ENCODE measurements at places on chromosomes 5 and 9.

DNA sequence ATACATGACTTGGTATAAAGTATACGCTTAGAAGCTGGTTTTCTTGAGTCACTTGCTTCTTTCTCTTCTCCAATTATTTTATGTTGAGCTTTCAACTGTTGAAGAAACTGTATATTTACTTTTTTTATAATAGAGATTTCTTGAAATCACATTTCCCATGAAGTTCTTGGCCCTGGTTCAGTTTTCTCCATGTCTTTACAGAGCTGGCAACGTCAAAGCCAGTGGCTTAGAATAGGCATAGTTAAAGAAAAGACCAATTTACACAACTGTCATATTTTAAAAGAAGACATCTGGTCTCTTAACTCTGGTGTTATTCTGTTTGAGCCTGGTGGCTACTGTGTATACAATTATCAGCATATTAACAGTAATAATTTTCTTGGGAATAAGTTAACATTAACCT lies 1249.3 kb downstream of the CDH12 start:
- DNase-seq: no peak

DNA sequence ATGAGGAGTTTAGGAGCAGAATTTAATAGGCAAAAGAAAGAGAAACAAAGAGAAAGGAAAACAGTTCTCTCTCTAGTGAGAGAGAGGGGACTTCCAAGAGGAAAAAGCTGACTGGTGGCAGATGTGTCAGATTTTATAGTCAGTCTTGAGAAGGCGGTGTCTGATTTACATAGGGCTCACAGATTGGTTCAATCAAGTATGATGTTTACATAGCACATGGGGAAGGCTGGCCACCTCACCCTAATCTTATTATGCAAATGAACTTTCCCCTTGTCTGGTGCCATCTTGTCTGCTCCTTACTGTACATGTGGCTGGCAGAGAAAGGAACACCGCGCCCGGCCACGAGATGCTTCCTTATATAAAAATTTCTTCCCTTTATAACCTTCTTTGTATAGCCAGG lies 24.7 kb downstream of the UNC13B start:
- no peak for DNase-seq

GRCh38 chr9:93591301-93592007 lies 15.1 kb downstream of the PHF2 start:
- no peak for DNase-seq

GRCh38 chr5:40446910-40447309 lies 232.8 kb upstream of the PTGER4 start:
- no peak for DNase-seq

GRCh38 chr5:158070859-158071258 lies 211.9 kb upstream of the CLINT1 start:
- DNase-seq: no peak

DNA sequence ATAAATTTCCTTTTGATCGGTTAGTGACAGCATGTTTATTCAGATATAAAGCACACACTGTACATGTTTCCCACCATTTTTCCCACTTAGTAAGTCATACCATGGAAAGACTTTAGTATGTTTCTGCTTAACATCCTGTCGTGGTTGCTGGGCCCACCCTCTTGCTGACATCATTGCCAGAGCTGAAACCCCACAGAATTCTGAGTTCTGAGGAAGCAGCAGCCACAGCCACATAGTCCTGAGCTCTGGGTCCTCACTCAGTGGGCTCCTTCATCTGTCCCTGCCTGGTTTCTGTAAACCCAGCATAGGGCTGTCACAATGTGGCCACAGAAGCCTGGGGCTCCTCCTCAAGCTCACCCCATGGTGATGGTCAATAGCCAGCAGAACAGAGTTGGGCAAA lies 441.5 kb downstream of the ENC1 start:
- DNase-seq: no peak

GRCh38 chr9:125756518-125756917 lies 9.3 kb downstream of the PBX3 start:
- no peak for DNase-seq

GRCh38 chr9:91089405-91090129 lies 272.2 kb downstream of the AUH start:
- DNase-seq: no peak

GRCh38 chr5:137205231-137206027 lies 293.7 kb downstream of the SPOCK1 start:
- no peak for DNase-seq

- DNase-seq: peak; percentile 25
These were observed 246.8 kb downstream of the ARHGAP26 start for GRCh38 chr5:143016777-143017516.

DNA sequence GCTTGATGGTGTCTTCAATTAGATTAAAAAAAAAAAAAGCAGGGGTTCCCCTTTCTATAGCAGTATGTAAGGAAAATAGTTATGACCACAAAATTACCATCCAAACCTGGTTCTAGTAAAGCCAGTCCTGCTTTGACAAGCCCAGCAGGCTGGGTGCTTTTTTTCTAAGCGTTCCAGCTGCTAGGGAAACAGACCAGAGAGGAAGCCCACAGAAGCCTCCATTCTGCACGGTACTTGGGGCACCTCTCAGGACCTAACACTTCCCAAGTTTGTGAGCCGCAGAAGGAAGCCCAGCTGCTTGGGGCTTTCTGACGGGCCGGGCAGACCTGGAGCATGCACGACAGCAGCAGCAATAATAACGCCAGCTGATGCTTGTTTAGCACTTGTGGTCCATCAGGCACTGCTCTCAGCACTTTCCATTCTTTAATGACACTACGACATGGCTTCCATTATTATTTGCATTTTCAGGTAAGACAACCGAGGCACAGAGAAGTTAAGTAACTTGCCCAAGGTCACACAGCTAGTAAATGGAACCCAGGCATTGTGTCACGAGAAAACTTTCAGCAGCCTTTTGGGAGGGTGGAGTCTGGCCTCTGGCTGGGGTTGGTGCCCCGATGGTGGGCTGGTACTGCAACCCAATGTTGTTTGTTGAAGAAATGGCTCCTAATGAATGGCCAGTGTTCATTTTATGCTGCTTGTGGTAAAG lies 15.4 kb downstream of the LMX1B start:
- no peak for DNase-seq

- DNase-seq: no peak
These were observed 97.6 kb upstream of the GRHPR start for GRCh38 chr9:37324691-37325490.

GRCh38 chr5:147482706-147483180 lies 27.1 kb downstream of the DPYSL3 start:
- DNase-seq: no peak

DNA sequence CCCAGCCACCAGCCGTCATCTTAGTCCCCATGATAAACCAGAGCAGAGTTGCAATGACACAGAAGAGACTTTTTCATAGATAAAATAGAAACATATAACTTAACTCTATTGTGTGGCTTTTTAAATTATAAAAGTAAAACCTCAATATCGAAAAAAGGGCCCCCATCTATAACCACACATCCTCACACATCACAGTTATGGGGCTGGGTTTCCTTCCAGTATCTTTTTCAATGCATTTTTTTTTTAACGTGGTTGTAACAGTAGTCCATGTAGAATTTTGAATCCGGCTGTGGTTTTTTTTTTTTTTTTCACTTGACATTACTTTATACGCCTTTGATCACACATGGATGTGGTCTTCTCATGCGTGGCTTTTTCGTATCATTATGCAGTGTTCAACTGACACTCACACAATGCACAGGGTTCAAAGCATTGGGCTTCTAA lies 77.4 kb downstream of the CFAP77 start:
- no peak for DNase-seq

DNA sequence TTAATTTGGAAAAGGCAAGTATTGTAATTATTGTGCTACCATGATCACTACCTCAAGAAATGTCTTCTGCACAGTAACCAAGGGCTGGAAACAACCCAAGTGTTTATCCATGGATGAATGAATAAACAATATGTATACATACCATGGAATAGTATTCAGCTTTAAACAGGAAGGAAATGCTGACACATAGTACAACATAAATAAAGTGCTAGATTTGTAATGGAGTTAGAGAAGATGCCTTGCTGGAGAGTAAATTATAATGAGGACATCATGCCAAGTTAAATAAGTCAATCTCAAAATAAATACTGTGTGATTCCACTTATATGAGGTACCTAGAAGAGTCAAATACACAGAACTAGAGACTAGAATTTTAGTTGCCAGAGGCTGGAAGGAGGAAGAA lies 160.0 kb downstream of the CCDC192 start:
- DNase-seq: no peak

GRCh38 chr9:127913682-127914081 lies 3.2 kb downstream of the ST6GALNAC4 start:
- DNase-seq: no peak

DNA sequence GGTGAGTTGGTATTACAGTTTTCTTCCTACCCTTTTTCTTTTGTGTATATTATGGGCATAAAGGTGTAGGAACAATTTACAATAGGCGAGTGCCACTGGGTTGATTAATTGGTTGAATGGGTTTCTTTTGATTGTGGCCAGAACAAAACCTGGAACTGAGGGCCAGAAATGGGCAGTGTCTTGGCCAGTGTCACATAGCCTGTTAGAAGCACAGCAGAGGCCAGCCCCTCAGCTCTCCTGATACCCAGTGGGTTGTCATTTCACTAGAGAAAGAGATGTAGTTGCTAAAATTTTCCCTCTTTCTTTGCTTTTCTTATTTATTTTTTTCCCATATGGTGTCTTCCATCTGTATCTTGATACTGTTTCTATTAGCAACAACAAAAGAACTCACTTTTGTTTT lies 38.8 kb upstream of the SEMA6A start:
- DNase-seq: no peak
